Hematopoietic multipotent progenitor cell treated with erythropoietin and hydrocortisone succinate and interleukin-3 and kit ligand, for 17 days (in vitro differentiated cells): ENCODE measurements at places on chromosomes 7 and 10.

DNA sequence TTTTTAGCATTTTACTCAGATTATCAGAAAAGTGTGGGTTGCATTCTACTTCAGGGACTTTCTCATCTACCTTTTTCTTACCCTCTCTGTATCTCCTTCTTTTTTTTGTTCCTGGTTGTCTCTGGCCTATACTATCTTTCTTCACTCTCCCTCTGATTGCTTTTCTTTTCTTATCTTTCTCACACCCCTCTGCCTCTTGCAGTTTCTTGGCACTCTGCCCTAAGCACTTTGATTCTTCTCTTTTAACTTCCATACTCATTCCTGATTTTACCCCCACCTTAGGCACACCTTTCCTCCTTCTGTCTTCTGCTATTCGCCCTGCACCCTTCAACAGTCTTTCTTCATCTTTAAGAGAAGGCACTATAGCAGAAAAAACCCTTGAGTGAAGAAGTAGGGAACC is 92.8 kb upstream of the HPS1 start:
- DNase-seq, result no peak

GRCh38 chr10:97915346-97916131 is 65.9 kb downstream of the GOLGA7B start:
- no peak for DNase-seq

DNA sequence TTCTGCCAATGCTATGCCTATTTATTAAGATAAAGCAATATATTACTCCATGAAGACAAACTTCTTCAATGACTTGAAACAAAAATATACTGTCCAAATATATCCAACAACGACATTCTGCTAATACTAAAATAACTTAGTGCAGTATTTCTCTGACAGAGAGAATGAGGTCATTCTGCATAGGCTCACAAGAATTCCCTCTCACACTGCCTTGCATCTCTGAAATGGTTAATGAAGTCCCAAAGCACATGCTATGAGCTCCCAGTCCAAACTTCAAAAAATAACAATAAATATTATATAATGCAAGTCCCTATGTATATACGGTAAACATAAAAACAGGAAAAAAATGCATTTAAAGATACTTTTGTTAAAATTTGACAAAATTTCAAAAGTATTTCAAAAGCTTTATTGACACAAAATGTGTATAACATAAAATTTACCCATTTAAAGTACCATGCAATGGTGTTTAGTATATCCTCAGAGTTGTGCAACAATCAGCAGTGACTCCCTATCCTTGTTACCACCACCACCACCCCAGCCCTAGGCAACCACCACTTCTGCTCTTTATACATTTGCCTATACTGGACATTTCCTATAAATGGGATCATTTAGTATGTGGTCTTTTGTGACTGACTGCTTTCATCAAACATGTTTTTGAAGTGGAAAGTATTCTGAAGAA is 27.6 kb downstream of the CHCHD3 start:
- no peak for DNase-seq

DNA sequence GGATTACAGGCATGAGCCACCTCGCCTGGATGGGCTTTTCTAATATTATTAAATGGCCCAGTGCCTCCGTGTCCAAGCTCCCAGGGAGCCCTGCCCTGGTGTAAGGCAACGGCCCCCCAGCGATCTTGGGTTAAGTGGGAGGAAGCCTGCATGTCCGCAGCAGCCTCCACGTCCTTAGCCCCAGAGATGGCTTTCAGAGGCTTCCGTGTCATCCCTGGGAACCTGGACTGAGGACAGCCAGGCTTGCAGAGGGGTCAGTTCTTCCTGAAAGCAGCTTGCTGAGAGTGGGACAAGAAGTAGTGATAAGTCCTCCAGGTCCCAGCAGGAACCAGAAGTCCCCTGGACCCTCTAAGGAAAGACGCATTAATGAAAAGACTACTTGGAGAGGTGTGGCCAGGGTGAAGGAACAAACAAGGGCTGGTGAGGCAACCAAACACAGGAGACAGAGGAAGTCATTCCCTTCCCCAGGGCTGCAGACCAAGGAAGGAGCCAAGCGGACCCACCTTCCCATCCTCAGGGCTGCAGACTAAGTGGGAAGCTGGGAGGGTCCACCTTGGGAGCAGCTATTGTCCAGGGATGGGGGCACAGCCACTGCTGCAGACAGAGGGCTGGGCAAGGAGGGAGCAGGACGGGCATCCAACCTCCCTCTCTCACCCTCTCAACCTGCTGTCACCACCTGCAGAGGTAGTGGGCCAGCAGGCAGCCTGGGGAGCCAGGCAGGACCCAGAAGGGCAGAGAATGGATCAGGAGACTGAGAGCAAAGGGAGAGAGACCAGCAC is 13.0 kb upstream of the INSIG1 start:
- DNase-seq, result no peak

DNA sequence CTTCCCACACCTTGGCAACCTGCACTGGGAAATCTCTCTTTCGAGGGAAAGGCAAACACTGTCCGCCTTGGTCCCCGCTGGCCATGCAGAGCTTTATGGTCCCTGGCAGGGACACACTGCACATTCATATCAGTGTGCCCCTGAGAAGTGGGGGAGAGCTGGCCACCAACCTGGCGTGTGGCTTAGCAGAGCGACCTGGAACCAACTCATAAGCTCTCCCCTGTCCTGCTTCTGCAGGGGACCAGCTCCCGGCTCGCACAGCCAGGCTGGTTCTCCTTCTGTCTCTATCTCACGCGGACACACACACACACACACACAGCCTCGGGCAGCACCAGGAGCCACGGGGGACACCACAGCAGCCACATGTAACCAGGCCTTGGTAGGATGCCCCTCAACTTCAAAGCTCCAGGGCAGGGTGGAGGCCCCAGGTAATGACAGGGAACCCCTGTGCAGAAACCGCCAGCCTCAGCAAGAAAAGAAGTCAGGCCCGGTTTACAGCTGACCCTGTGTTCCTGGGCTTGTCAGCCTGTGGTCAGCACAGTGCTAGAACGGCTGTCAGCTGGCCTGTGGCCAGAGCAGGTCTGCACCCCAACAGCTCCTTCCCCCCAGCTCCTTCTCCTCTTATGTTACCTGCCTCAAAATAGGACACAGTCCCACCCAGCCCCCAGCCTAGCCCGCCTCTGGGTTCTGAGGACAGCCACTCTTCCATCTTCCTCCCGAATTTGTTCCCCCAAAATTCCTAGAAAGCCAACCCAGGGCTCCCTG is 69.3 kb downstream of the OAT start:
- DNase-seq, result no peak

- no peak for DNase-seq
These were observed 27.4 kb downstream of the MINPP1 start for GRCh38 chr10:87531908-87532622.

DNA sequence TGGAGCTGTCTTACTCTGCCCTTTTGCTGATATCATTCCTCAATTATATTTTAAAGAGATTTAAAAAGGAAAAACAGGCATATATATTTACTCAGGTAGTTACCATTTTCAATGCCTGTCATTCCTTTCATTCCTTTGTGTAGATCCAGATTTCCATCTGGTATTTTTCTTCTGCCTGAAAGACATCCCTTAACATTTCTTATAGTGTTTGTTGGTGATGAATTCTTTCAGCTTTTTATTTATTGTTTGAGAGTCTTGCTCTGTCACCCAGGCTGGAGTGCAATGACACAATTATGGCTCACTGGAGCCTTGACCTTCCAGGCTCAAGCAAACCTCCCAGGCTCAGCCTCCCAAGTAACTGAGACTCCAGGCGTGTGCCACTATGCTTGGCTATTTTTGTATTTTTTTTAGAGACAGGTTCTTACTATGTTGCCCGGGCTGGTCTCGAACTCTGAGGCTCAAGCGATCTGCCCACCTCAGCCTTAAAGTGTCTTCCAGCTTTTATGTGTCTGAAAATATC is 5.6 kb upstream of the POM121 start:
- DNase-seq, result no peak

DNA sequence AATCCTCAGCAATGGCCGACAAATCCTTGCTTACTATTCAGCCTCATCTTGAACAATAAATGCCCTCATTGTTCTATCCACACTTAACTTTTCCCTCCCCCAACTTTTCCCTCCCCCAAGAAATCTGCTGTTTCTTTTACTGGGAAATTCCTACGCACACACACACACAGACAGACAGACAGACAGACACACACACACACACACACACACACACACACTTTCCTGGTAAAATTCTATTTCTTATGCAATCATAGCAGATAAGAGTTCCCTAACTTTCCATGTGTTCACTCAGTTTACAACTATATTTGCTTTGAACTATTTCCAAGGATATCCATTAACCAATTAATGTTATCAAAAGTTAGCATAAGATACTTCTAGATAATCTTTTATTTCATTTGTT is 52.9 kb downstream of the RELN start:
- no peak for DNase-seq

- no peak for DNase-seq
These were observed 300.3 kb downstream of the ADK start for GRCh38 chr10:74451127-74451829.

GRCh38 chr10:71312811-71313789 is 6.0 kb upstream of the SLC29A3 start:
- no peak for DNase-seq

DNA sequence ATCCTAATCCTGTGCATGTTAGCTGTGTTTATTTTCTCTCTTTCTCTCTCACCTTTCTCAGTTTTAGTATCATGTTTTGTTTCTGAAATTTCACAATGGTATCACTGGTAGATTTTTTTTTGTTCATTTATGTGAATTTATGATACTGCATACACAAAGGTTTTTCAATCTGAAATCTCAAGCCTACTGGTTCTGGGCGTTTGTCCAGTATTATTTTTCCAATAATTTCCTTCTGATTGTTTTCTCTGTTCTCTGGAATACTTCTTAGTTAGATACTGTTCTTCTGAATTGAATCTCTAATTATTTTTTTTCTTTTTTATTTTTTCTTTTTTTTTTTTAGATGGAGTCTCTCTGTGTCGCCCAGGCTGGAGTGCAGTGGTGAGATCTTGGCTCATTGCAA is 96.2 kb upstream of the TMEM72 start:
- no peak for DNase-seq

- no peak for DNase-seq
These were observed 119.6 kb upstream of the AFAP1L2 start for GRCh38 chr10:114523876-114524275.

DNA sequence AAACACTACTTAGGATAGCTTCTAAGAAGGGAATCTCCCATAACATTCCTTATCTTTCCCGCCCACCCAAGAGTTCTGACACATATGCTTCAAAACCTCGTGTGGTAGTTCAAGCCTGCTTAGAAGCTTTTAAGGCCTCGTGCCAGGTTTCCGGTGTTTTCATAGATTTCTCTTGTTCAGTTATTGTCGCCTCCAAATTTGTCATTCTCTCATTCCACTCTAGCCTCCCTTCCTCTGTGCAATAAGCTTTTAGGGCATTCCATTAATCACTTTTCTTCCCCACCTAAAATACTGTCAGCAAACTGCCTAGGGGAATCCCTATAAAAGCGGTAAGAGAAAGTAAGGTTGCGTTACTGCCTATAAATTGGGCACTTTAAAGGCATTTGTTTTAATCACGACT is 718 bp upstream of the BPGM start:
- DNase-seq, result peak; percentile 69

GRCh38 chr7:13990319-13990983 is 985 bp upstream of the ETV1 start:
- DNase-seq, result no peak

DNA sequence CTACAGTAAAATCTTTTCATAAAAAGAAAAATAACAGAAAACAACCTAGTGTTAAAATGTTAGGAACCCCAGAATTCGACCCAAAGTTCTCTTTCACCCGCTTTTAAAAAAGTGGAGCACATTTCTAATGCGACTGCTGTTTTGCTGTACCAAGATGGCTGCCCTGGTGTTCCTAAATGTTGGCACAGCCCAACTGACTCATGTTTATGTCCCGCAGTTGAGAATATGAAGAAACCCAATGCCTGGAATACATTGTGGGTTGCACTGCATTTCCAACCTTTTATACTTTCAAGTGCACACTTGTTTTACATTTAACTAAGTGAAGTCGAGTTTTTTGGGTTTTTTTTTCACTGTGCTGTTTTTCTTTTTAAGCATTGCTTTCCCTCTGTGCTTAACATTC is 944 bp downstream of the STEAP1B start:
- DNase-seq, result no peak

GRCh38 chr10:74936577-74937265 is 110.3 kb downstream of the KAT6B start:
- no peak for DNase-seq

DNA sequence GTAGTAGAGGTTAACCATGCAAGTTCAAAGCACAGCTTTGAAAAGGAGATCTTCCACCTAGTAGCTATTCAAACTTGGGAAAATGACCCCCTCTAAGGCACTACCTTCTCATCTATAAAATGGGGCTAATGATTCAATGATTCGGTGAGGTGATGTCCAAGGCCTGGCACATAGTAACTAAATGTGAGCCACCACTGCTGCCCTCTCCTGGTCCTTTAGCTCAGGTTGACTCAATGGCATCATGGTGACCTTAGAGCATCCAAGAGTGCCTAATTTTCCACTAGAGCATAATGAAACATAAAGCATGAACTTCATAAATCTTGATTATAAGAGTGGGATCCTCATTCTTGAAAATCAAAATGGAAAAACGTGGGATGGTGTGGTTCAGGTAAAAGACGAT is 16.3 kb upstream of the PLCE1 start:
- no peak for DNase-seq

DNA sequence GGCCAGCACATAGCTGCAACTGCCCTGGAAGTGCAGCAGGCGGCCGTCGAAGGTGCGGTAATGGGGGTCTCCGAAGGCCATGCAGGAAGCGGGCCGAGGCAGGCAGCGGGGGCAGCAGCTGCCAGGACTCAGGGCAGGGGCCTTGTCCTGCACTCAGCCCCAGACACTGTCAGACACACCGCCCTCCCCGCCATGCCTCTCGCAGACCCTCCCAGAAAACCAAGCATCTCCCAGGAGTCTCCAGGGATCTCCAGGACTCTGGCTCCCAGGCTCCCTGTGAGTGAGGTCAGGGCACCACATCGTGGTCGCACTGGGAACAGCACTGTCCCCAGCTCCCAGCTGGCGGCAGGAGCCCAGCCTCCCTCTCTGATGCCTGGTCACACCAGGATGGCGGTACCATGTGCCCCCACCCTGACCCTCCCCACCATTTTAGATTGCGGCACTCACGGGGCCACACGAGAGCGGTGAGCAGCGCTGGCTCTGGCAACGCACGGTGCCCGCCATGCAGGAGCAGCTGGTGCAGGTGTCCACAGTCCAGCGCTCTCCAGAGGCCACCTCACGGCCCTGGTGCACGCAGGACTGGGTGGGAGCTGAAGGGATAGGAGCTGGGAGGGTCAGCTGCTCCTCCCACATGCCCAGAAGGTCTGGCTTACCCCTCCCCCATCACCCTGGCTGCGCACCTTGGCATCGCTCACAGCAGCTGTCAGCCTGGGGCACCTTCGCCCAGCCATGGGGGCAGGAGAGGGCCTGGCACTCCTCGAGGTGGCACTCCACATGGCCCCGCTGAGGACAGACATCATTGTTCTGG is 17.5 kb downstream of the ATP6V1F start:
- DNase-seq, result no peak

GRCh38 chr10:43048301-43049051 is 28.4 kb upstream of the RET start:
- DNase-seq, result no peak
